ENCODE measurements at places on chromosomes 2 and 18.

DNA sequence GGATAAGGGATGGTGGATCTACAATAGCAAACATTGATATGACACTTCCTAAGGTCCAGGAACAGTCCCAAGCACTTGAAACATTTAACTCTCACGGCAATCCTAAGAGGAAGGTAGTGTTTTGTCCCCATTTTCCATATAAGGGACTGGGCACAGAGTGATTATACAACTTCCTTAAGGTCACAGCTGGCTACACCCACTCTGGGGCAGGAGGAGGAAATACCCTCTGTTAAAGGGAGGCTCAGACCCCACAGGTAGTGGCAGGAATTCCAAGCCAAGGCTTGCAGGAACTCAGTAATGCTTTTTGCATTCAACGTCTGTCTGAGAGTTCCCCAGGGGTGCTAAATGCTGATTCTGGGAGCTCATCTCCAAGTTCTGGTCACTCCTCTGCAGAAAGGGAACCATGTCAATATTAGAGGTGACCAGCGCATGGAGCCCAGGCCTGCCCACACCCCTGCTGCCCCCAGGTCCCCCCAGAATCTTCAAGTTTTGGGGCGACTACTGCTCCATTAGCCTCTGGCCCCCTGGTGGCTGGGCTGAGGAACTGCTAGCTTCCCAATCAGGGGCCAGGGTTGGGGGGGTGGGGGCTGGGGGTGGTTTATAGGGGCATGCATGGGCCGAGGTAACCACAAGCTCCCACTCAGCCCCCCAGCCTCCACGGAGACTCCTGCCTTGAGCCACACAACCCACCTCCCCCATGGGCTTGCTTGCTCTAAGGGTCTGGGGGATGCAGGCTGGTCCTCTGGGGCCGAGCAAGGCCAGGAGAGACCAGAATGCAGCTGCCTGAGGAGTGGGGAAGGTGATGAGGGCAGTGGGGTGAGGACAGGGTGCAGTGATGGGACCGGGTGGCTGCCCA is 11.1 kb downstream of the OBSL1 start:
- DNase-seq = no peak

DNA sequence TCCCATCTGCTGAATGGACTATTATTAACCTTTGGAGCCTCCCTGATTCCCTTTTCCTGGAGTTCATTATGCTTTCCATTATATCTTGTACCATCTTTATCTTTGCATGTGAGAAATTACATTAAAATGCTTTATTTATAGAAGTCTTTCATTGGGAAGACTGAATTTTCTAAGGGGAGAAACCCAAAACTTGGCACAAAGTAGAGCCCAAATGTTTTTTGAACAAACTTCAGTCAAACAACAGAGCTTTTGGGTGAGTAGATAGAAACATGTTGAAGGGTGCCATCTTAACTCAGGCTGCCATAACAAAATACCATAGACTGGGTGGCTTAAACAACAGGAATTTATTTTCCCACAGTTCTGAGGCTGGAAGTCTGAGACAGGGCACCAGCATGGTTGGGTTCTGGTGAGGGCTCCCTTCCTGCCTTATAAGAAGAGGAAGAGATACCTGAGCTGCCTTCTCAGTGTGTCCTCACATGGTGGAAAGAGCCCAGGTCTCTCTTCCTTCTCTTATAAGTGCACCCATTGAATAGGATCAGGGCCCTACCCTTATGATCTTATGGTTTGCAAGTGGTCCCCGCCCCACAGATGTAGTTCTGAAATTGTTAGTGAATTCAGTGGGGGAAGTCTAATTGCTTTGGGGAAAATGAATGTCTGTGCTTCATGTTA is 19.2 kb downstream of the RALB start:
- no peak for DNase-seq

DNA sequence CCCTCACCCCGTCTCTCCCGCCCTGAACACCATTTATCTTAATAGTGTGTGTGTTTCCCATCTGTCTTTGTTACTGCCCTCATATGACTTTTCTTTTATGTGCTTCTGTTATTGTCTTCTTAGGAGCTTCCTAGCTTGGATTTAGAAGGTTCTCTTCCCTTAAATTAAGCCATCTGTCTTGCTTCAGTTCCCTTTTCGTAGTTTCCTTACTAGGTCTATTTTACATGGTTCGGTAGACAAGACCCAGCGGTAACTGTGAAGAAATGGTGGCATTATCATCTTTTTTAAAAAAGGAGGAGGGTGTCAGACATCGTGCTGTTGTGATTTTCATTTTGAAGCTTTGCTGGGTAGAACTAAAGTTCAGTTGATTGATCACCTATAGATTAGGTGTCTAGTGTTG is 10.3 kb downstream of the NCK2 start:
- no peak for DNase-seq

GRCh38 chr2:55231546-55232083 is 478 bp downstream of the CLHC1 start:
- no peak for DNase-seq

DNA sequence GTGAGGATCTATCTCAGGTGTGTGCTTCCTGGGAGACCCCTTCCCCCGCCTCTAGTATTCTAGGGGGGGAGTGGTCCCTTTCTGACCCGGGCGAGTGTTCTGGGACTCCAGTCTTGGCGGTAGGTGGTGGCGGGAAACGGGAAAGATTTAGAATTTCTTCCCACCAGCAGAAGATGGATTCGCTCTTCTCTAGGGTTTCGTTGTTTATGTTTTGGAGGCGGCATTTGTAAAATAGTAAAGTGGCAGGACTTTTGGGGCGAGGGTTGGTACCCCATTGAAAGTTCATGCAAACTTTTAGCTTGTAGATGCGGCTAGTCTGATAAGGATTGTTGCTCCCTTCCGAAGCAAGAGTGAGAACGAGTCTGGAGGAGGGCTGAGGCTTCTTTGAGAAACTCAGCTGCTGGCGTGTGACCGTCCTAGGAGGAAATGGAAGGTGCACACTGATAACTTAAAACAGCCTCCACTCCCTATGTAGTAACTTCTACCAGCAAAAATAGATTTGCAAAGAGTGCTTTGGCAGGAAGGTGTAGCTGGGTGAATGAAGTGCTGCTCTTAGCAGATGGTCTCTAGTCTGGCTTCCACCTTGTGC is 412 bp downstream of the GPD2 start:
- DNase-seq = no peak

DNA sequence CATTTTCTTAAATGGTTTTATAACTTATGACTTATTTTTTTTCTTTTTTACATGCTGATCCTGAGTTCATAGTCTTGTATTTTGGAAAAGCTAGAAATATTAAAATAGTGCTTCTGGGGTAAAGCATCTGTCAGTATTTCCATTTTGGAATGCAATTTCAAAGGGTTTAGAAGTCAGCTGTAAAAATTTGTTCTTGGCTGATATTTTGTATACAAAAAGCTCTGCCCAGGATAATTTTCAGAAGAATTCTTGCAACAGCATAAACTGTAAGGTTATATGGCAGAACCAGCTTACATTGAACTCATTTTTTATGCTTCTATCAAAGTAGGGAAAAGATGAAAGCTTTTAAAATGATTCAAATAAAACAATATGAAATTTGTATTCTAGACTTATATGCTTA is 97.4 kb downstream of the DIS3L2 start:
- peak; percentile 10 for DNase-seq

GRCh38 chr18:49472459-49472858 is 12.0 kb upstream of the DYM start:
- DNase-seq = no peak

- no peak for DNase-seq
Observed at GRCh38 chr18:38427736-38428135, 862.1 kb upstream of the CELF4 start.

DNA sequence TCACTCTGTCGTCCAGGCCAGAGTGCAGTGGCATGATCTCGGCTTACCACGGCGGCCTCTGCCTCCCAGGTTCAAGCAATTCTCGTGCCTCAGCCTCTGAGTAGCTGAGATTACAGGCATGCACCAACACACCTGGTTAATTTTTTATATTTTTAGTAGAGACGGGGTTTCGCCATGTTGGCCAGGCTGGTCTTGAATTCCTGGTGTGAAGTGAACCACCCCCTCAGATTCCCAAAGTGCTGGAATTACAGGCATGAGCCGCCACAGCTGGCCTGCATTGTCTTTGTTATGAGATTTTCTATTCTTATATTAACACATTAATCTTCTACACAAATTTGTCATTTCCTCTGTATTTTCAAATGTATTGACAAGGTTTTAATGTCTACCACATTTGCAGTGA is 75.2 kb downstream of the SEPTIN10 start:
- DNase-seq = no peak

- DNase-seq = peak; percentile 80
Observed at GRCh38 chr2:69816923-69817542, 12.4 kb upstream of the GMCL1 start.

GRCh38 chr2:41934329-41934958 is 113.4 kb upstream of the PKDCC start:
- no peak for DNase-seq

DNA sequence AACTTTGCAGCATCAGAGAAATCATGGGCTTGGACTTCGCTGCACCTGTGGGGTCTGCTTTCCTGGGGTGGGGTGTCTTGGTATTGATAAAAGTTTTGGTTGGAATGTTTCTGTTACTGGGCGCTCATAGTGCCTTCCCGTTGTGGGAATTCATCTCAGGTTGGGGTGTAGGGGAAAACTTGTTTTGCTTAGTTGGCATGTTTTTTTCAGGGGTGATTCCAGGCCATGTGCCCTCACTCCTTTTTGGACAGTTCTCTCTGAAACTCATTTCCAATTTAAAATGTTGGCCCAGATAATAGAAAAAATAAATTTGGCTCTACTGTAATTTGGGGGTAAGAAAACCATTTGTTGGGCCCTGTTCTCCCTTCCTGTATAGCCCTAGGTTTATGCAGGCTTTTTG is 1.5 kb downstream of the LTBP1 start:
- DNase-seq = no peak

DNA sequence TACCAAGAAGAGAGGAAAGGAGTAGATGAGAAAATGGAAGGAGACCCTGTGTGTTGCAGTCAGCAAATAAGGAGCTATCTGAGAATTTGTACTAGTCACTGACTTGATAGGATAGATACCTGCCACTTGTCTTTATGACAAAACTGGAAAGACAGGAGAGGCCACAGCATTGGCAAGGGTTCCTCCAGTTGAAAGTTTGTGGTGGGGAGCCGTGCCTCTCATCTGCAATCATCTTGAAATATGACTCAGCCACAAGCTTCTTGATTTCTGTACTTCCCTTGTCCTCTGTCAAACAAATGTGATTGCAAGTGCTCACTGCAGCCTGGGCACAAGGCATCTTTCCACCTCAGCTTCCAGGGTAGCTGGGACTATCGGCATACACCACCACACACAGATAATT is 99.1 kb downstream of the GREB1L start:
- no peak for DNase-seq

- DNase-seq = no peak
Observed at GRCh38 chr2:206456078-206456754, 12.9 kb downstream of the ADAM23 start.

- DNase-seq = no peak
Observed at GRCh38 chr2:24439280-24439970, 51.6 kb upstream of the NCOA1 start.

DNA sequence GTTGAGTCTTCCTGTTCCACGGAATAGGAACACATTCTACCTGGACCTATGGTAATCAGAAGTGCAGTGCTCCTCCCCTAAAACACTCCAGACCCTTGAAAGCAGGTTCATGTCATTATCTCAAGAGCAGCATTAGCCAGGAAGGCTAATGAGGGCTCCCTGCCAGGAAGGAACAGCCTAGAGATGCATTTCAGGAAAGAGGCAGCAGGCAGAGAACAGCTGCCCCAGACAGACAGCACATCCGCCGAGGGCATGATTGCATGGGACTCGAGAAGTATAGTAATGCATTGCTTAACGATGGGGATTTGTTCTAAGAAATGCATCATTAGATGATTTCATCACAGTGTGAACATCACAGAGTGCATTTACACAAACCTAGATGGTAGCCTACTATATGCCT is 171.5 kb downstream of the ALK start:
- DNase-seq = no peak

GRCh38 chr2:71851094-71851750 is 296.4 kb downstream of the CYP26B1 start:
- DNase-seq = peak; percentile 27

- no peak for DNase-seq
Observed at GRCh38 chr2:18346874-18347273, 213.6 kb downstream of the RDH14 start.

DNA sequence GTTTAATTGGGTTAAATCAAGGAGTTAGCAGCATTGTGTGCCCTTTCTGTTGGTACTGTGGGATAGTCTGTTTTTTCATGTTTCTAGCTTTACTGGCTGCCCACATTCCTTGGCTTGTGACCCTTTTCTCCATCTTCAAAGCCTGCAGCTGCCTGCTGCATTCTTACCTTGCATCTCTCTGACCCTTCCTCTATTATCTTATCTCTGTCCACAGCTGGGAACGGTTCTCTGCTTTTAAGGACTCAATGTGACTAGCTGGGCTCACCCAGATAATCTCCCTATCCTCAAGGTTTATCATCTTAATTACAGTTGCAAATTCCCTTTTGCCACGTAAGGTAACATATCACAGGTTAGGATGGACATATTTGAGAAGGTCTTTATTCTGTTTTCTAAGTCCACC is 199.7 kb downstream of the KCNS3 start:
- no peak for DNase-seq

- no peak for DNase-seq
Observed at GRCh38 chr18:3713166-3713565, 263.2 kb downstream of the TGIF1 start.

GRCh38 chr2:6972067-6972710 is 55.0 kb downstream of the RNF144A start:
- DNase-seq = no peak

- DNase-seq = no peak
Observed at GRCh38 chr2:207239754-207240494, 74.2 kb upstream of the KLF7 start.

GRCh38 chr18:12934454-12935071 is 13.2 kb upstream of the SEH1L start:
- DNase-seq = peak; percentile 78

DNA sequence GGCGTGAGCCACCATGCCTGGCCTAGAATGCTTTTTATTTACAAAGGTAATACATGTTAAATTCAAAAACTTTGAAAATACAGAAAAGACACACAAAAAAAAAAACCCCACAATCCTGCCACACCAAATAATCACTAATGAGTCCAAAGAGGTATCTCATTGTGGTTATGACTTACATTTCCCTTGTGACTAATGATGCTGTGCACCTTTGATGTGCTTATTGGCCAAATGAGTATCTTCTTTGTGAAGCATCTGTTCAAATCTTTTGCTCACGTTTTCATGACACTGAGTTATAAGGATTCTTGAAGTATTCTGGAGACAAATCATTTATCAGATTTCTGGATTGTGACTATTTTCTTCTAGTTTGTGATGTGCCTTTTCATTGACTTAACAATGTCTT is 6.4 kb upstream of the NLRC4 start:
- no peak for DNase-seq

GRCh38 chr2:203706403-203706802 is at the start of gene CD28:
TSS of gene CD28 (plus strand) at chr2:203706639. CDS start at chr2:203706697, 58 bp downstream.
- DNase-seq = no peak

- no peak for DNase-seq
Observed at GRCh38 chr2:136410673-136411072, 292.7 kb upstream of the CXCR4 start.

- no peak for DNase-seq
Observed at GRCh38 chr2:179348906-179349305, 84.3 kb upstream of the SESTD1 start.

- DNase-seq = no peak
Observed at GRCh38 chr2:86035376-86035882, 70.3 kb downstream of the POLR1A start.
